ENCODE measurements at places on chromosomes 4 and X.
A peak's percentile ranks its signal among the peaks of the same experiment; 100 is the strongest.

GRCh38 chrX:107773906-107774435 is 1.6 kb downstream of the TSC22D3 start:
- no peak for DNase-seq

GRCh38 chr4:8317474-8317873 is 47.9 kb downstream of the HTRA3 start:
- DNase-seq = no peak

DNA sequence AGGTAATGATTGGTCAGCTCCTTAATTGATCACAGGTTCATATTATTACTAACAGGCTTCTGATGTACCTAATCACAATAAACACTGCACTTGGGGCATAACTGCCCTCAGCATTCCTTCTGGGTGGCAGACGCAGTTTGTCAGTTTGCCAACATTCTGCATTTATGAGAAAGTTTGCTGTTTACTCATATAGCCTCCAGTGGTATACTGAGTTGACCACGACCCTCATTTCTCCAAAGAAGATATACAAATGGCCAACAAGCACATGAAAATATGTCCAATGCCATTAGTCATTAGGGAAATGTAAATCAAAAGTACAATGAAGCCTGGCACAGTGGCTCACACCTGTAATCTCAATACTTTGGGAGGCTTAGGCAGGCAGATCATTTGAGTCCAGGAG is 26.3 kb downstream of the EFHC2 start:
- DNase-seq = no peak

GRCh38 chrX:106932960-106933537 is 12.8 kb downstream of the CLDN2 start:
- no peak for DNase-seq

DNA sequence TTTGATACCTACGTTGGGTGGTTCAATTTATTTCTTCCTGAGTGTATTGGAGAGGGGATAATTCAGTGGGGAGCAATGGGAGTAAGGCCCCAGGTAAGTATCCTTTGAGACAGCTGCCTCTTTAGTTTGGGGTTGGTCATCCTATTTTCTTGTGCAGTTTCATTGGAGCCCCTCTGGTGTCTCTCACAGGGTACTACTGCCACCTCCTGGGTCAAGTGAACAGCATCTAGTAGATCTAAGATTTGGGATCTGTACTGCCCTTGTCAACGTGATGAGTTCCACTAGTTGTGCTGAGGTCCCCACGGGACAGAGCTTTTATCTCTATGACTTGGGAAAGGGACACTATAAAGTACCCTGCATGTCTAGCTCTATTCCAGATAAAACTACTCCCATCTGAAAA is 80.6 kb downstream of the PBDC1 start:
- no peak for DNase-seq

DNA sequence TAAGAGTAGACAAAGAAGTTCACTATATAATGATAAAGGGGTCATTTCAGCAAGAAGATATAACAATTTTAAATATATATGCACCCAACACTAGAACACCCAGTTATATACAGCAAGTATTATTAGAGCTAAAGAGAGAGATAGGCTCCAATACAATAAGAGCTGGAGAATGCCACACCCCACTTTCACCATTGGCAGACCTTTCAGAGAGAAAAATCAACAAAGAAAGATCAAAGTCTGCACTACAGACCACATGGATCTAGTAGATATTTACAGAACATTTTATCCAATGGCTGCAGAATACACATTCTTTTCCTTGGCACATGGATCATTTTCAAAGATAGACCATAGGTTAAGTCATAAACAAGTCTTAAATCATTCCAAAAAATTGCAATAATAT is 479.7 kb upstream of the DIAPH2 start:
- DNase-seq = no peak

GRCh38 chr4:43680421-43680820 is 768.2 kb downstream of the KCTD8 start:
- no peak for DNase-seq

GRCh38 chrX:31036895-31037294 is 34.9 kb downstream of the FTHL17 start:
- DNase-seq = peak; percentile 12

GRCh38 chr4:8058031-8058479 is 100.6 kb downstream of the ABLIM2 start:
- DNase-seq = no peak

DNA sequence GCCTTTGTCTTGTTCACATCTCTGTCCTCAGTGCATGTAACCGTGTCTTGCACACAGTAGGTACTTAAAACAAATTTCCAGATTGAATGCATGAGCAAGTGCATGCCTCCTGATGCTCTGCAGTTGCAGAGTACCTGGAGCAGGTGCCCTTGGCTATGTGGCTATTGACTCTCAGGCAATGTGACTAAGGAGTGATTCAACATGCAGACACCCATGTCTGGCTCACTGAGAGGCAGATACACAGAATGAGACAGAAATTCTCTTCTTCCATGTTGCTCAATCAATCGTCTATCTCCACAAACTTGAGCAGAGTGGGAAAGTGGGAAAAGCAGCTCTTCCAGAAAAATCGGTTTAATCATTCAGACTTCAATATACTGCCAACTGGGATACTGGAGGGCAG is 111.0 kb downstream of the CHRDL1 start:
- DNase-seq = no peak

- DNase-seq = no peak
These were observed 959.7 kb upstream of the LCORL start for GRCh38 chr4:18981234-18981615.

- DNase-seq = no peak
These were observed 94.0 kb upstream of the DKK2 start for GRCh38 chr4:107130157-107130556.

GRCh38 chrX:111823703-111824102 is 52.3 kb upstream of the TRPC5OS start:
- no peak for DNase-seq

GRCh38 chr4:71261633-71262121 is 77.1 kb upstream of the SLC4A4 start:
- DNase-seq = no peak

- no peak for DNase-seq
These were observed 55.8 kb downstream of the MBNL3 start for GRCh38 chrX:132433001-132433400.

DNA sequence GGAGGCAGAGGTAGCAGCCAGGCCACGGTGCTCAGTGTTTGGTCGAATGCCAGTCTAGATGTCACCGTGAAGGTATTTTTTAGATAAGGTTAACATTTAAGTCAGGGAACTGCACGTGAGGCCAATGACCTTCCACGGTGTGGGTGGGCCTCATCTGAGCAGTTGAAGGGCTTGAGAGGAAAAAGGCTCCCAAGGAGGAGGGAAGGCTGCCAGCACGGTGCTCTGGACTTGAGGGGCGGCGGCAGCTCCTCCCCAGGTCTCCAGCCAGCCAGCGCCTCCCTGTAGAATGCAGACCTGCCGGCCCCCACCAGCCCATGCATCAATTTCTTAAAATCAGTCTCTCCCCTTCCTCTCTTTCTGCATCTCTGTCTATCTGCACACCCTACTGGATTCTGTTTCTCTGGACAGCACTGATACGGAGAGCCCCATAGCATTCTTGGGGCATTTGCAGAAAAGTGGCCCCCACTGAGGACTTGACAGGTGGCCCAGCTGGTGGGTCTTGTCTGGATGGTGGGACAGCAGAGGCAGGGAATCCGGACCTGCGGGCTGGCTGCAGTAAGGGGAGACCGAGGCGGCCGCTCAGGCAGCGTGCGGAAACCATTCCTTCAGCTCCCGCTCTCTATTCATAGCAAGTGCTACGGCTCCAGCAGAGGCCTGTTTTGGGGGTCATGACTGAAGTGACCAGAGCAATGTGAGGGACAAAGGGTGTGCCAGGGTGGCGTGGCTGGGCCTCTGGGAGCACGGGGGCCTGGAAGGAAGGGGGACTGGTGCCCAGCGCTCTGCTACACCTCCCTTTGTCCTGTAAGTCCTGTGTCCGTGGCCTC is 7.9 kb upstream of the RGS12 start:
- DNase-seq = no peak

- peak; percentile 1 for DNase-seq
These were observed at the start of gene STARD8 for GRCh38 chrX:68647156-68647957. Gene STARD8, plus strand, starts transcription at chrX:68647666. Its CDS starts 217 bp downstream, at chrX:68647883.

DNA sequence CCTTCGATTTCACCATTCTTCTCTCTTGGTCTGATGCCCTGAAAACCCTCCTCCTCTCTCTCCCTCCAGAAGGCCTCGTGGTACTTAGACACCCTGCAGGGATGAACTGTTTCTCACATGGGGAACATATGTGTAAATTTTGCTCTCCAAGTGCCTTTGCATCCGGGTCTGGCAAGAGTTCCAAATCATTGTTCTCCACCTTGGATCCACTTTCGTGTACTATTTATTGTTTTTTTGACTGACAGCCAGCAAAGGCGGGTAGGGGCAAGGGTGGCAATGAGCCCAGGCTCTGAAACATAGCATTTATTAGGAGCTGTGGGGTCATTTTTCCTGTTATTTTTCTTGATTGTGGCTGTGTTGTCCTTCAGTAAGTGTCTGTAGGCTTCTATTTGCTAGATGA is 81.7 kb downstream of the RTL5 start:
- DNase-seq = no peak

- DNase-seq = no peak
These were observed 268.0 kb downstream of the GABRG1 start for GRCh38 chr4:45855857-45856256.

DNA sequence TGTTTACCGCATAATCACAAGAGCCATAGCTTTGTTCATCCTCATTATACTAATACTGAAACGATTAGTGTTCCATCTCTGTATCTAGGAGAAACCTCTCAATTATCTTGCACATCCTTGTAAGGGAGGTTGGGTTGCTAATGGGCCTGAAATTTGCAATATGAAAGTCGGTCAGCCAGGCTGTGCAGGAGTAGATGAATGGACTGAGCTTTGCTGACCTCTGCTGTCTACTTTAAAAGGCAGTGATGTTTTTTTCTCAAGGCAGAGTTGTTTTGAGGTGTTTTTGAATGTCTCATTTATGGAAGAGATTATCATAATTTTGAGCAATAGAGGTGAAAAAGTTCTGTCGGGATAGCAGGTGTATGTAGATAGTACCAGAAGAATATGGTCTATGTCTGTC is 47.9 kb upstream of the LINC00632 start:
- DNase-seq = no peak

DNA sequence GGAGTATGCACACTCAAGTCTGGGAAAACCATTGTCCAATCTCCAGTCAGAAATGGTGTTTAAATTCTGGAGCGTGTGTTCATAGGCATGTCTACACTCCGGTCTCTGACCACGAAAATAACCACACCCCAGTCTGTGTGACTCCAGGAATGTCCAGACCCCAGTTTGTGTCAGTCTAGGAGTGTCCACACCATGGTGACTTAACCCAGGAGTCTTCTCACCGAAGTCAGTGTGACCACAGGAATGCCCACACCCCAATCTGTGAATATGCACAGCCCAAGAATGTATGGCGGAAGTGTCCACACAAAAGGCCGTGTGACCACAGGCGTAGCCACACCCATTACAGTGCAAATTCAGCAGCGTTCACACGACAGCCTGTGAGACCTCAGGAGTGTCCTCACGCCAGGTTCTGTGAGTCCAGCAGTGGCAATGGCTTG is 11.4 kb downstream of the FTSJ1 start:
- peak; percentile 83 for DNase-seq

DNA sequence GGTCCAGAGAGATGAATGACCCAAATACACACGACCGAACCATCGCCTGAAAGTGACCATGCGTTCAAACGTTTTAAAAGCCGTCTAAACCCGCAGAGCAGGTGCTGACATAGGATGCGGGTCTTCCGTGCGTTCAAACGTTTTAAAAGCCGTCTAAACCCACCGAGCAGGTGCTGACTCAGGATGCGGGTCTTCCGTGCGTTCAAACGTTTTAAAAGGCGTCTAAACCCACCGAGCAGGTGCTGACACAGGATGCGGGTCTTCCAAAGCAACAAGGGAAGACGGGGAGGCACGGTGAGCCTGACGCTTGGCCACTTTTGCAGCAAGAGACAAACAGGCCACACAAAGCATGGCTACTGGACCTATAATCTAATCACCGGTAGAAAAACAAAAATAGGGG is 47.2 kb downstream of the GAK start:
- DNase-seq = no peak

GRCh38 chr4:83323136-83323535 is 11.5 kb downstream of the HPSE start:
- DNase-seq = no peak

GRCh38 chrX:84336646-84337045 is 148.6 kb upstream of the RPS6KA6 start:
- no peak for DNase-seq

DNA sequence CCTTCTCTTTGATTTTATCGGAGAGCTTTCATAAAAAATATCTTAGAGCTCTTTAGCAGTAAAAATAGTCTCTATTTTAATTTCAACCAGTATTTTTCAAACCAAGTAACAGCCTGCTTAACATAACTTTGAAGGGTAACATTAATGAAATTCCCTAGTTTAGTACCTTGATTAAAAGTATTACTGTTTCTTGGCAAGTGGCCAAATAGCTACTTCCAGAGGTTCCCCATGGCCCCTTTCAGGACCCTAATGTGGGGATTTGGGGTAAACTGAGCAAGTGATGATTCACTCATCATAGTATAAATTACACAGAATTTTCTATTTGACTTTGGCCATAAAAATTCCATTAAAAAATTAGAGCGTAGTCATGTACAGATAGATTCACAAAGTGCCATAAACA is 211.0 kb downstream of the CAMK2D start:
- DNase-seq = no peak

DNA sequence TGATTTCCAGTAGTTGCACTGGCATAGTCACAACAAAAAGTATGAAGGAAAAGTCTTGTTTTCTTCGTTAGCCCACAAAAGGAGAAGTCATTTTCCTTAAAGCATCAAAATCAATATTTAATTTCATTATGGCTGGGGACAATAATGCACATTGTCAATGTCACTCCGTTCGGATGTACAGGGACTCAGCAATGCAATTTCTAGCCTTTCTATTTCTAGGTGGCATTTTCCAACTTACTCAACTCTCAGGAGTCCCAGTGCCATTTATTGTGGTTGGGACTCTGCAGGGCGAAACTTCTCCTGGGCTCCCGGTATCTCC is 99.6 kb downstream of the CEP135 start:
- DNase-seq = no peak

GRCh38 chrX:3119376-3119775 is 78.1 kb downstream of the ARSF start:
- no peak for DNase-seq

GRCh38 chrX:154308108-154308946 is 12.7 kb downstream of the TKTL1 start:
- peak; percentile 27 for DNase-seq

DNA sequence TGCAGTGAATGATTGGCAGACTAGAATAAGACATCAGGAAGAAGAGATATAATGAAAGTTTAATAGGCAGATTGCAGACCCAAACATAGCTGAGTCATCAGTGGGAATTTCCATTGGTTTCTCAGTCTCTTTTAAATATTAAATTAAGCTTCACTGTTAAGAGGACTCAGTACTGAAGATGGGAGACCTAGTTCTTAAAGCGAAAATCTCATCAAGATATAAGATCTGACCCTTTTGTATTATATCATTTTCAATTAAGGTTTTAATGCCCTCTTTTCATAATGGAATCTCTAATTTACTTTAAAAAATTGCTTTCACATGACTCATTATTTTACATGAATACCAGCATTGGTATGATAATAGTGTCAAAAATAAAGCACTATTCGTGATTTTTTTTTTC is 168.9 kb upstream of the ATOH1 start:
- no peak for DNase-seq
